ENCODE measurements at places on chromosomes 7 and 10.

GRCh38 chr7:132049462-132050304 lies 493.3 kb upstream of the PODXL start:
- peak; percentile 78 for DNase-seq

GRCh38 chr7:134919240-134919641 lies 67.1 kb upstream of the AGBL3 start:
- DNase-seq = no peak

- DNase-seq = no peak
Measured at GRCh38 chr10:1968257-1969033, 231.1 kb upstream of the ADARB2 start.

- DNase-seq = no peak
Measured at GRCh38 chr10:15795036-15795792, 65.1 kb downstream of the MINDY3 start.

- DNase-seq = no peak
Measured at GRCh38 chr10:97131666-97132065, 54.1 kb downstream of the SLIT1 start.

DNA sequence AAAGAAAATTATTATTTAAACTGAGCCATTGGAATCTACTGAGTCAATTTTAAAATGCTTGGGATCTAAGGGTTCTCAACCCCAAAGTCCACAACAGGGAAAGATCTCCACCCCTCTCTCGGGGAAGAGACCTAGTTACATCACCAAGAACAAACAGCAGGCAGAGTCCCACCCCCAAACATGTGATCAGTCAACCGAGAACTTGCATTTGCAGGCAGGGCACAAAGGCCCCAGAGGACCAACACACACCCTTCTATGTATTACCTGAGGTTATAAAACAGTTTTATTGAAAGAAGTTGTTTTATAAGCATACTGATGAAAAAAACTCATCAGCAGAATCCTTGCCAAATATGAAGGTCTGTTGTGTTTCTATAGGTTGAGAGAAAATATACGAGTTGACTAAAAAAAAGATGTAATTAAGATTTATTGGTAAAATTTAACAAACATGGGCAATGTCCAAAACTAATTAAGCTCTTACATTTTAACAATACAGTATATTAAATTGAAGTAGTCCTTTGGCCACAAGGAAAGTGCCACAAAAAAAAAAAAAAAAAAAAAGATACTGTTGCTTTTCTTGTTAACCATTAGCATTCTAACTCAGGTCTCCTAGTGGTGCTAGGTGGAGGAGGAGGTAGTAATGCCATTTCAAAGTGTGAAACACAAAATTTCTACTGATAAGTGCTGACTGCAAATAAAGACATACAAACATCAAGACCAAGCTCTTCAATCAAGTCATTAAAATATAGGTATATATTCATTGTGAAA lies 975 bp upstream of the USP54 start:
- peak; percentile 94 for DNase-seq

- no peak for DNase-seq
Measured at GRCh38 chr10:88243836-88244730, 339.0 kb downstream of the RNLS start.

- DNase-seq = peak; percentile 9
Measured at GRCh38 chr10:88852327-88852726, 683 bp upstream of the ANKRD22 start.

- no peak for DNase-seq
Measured at GRCh38 chr7:95549818-95550529, 46.3 kb downstream of the PDK4 start.

- DNase-seq = no peak
Measured at GRCh38 chr7:41755096-41755495, 52.2 kb upstream of the INHBA start.
